Midbrain (tissue), 1 donor: ENCODE measurements at places on chromosomes 2 and 18.
A peak's percentile ranks its signal among the peaks of the same experiment; 100 is the strongest.

DNA sequence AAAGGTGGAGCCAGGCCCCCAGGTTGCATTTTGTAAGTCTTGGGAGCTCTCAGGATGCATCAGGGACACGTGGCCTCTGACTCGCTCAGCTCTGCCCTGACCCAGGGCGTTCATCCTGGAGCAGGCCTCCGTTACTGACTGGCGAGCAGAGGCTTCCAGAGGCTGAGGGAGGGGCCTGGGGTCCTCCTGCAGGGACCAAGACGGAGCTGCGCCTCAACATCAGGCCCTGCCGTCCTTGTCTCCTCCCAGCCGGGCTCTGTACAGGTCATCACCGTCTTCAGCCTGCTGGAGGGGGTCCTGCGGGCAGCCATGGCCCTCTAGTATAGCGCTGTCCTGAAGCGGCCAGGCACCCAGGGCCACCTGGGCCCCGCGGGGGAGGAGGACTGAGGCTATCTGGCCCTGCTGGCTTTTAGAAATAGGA is 10.2 kb upstream of the ALPP start:
- DNase-seq, result no peak

DNA sequence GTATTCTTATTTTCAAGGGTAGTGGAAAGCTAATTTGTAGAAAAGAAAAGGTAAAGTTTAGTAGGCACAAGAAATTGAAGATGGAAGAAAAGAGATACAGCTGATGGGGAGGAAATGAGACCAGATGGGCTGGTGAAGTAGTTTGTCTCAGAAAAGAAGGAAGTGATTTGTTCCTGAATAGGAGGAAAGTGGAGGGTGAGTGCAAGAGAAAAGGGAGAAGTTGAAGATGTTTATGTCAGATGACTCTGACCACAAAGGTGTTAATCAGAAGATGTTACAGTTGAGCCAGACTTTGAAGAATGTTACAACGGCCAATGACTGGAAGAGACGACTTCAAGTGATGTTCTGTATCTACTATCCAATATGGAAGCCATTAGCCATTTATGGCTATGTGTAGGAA is 21.2 kb downstream of the ZSCAN30 start:
- no peak for DNase-seq

DNA sequence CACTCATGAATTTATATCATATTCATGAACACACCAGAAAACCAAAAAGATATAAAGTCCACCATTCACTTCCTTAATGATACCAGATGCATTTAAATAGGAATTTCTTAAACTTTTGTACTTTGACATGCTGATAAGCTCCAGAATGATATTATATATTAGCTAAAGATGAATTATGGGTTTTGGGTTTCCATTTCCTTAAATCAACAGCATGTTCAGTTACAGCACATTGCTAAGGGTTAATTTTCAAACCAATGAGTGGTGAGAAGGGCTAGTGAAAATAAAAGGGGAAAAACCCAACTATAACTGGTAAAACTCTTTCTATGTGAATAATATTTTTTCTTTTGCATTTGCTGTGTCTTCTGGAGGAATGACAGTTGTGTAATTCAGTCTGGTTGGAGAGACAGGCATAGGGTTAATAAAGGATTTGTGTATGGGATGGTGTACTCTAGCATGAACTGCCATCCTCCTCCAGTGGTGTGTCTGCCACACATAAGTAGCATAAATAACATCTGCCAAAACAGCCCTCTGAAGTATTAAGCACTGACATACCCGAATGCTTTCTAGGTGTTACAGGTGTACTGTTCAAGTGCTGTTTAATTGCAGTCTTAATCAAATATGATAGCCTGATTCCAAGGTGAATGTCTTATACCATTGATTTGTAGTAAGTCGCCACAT is 19.3 kb upstream of the CPS1 start:
- DNase-seq, result no peak

DNA sequence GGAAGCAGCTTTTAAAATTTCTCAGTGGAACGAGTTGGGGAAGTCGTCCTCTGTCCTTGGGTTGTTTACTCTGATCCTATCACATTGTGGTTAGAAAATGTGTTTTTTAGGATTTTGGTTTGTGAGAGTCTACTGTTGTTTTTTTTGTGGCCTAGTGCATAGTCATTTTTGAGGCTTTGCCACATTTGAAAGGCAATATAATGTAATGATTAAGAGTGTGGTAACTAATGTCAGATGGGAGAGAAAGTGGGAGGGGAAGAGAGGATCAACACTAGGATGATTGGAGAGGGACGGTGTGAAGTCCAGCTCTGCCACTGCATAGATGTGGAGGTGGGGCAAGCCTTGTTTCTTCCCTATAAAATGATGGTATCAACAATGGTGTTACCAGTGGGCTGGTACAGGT is 8.5 kb downstream of the SP140L start:
- no peak for DNase-seq

GRCh38 chr18:10893196-10893595 is 256.2 kb downstream of the PIEZO2 start:
- no peak for DNase-seq

DNA sequence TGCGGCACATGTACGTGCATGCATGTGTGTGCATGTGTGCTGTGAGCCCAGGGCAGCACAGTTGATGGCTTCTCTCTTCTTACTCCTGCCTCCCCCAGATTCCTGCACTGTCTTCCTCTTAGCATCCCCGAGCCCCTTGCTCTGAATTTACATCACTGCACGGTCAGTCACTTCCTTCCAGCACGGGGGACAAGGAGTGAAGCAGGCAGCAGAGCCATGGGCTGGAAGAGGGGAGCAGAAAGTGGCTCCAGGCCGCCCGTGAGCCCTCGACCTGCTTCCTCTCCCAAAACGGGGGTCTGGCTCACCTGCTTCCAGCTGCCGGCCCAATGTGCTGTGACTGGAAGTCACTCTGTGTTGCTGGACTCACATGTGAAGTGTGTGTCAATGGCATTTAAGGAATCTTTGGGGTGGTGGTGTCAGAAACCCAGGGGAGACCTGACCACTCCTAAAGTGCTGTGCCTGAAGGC is 106.1 kb downstream of the FAM210A start:
- no peak for DNase-seq

DNA sequence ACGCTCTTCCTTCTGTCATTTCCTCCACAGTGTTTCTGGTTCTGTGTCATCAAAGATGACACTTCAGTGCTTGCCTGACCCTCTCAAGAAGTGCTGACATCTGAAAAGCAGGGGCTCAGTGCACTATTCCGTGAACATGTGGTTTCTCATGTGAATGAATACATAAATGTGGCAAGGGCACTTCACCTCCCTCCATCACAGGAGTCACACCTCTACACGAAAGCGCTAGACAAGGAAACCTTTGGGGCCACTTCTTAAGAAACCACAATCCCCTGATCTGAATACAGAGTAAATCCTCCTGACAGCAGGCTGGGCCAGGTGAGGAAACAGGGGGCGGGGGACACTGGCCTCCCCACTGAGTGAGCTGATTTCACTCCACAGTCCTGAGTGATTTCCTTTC is 145.8 kb upstream of the ACAA2 start:
- DNase-seq, result no peak

DNA sequence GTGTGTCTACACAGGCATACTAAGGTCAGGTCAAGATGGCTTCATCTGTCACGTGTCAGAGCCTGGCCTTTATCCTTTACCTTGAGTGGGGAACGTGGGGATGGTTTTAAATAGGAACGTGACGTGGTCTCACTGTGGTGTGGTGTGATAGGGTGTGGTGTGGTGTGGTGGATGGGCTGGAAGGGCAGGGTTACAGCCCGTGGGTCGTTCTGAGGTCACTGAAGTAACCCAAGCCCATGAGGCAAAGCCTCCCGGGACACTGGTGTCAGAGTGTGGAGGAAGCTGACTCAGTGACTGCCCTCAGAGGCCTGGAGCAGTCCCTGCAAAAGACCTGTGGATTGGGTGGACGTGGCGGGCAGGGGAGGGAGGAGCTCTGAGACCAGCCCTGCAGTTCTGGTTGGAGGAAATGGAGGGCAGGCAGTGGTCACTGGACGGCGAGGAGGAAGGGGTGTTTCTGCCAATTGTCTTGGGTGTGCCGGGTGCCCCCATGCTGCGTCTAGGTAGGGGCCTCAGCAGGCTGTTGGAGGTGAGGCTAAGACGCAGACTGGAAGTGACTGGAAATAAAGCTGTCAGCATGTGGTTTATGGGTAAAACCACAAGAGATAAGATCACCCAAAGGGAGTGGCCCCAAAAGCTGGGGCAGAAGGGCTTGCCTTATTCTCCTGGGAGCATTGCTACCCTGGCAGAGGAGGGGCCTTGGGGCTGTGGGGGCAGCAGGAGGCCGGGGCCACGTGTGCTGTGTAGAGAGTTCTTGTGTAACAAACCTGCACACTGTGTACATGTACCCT is 84.8 kb downstream of the SH3RF3 start:
- no peak for DNase-seq

GRCh38 chr2:3422161-3422779 is 42.8 kb downstream of the TRAPPC12 start:
- no peak for DNase-seq

DNA sequence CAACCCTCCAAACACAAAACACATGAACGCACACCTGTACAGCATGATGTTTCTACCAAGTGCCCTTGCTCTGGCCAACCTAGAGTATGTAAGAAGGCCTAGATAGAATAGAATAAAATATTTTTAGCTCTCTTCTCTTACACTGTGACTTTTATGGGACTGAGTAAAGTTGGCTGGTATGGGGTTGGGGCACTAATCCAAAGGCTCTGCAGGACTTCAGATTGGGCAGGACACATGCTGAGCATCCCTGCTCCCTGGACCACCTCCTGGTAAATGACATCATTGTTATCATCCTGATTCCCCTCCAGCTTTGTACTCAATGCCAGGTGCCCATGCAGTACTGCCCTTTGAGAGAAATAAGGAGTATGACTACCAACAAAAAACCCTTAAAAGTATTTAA is 322.2 kb downstream of the SLC8A1 start:
- no peak for DNase-seq

DNA sequence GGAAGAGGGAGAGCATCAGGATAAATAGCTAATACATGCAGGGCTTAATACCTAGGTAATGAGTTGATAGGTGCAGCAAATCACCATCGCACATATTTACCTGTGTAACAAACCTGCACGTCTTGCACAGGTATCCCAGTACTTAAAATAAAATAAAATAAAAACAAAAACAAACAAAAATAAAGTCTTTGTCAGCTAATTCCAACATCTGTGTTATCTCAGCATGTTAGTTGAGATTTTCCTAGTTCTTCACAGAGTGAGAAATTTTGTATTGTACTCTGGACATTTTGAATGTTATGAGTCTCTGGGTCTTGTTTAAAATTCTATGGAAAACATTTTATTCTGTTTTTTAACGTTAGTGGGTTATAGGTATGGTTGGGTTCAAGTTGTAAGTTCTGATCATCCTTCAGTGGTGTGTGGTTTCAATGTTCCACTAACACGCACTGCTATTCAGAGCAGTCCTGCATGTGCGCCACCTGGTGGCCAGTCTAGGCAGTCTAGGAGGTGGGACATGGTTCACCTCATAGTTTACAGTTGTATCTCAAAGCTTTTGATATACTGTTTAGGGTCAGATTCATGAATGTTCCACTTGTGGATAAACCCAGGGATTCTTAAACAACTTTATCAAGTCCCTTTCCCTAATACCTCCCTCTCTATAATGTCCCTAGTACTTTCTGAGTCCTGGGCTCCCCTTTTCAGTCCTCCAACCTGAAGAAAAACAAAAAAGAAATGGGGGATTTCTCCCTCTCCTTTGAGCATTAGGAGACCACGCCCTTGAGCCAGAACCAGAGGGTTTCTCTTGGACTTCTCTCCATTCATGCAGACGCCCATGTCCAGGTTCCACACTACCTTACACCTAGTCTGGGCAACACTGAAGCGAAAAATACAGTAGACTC is 213.4 kb upstream of the GATA6 start:
- DNase-seq, result peak; percentile 54

- DNase-seq, result no peak
These were observed 91.5 kb upstream of the PARD3B start for GRCh38 chr2:204453730-204454167.

GRCh38 chr2:71614976-71615766 is 161.8 kb downstream of the DYSF start:
- peak; percentile 76 for DNase-seq

- DNase-seq, result no peak
These were observed 56.7 kb downstream of the DIS3L2 start for GRCh38 chr2:232018181-232018580.

- no peak for DNase-seq
These were observed at the start of gene HDAC4 for GRCh38 chr2:239400596-239401066. Gene HDAC4 (minus strand): TSS chr2:239401020. CDS start chr2:239352699, 48,321 bp downstream.

DNA sequence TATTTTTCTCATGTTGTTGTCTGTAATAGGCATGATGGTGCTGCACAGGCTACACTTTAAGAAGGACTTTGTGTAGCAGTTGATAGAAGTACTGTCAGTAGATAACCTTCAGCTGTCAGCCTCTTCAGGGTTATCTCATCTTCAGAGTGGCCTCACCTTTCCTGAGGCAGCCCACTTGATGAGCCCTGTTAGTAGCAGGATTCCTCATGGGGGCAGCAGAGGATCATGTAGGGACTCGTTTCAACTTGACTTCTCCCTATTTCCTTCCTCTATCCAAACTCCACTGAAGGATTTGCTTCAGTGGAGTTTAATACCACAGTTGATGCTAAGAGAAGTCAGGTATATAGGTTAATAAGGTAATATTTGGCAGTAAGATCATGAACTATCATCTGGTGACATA is 530.3 kb upstream of the FSIP2 start:
- peak; percentile 2 for DNase-seq

DNA sequence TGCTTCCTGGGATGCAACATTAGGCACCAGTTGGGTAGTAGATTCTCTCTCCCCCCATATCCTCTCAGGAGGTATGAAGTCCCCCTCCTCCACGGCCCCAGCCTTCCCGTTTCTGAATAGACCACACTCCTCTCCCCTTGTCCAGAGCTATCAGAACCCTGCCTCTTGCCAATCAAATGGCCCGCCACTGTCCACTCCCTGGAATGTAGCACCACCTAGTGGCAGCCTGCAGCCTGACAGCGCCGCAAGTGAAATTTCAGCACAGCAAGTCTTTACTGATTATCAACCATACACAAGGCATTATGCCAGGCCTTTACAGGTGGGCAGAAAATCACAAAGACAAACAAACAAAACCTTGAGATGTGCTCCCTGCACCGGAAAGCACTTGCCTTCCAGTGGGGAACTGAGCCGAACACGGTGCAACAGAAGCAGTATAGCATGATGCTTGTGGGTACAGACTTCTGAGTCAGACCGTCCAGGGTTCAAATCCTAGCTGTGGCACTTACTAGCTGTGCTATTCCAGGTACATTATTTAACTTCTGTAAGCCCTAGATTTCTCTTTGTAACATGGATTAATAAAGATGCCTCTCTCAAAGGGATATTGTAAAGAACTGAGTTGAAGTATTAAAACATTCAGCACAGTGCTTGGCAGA is 174.0 kb downstream of the SMAD2 start:
- DNase-seq, result peak; percentile 64

DNA sequence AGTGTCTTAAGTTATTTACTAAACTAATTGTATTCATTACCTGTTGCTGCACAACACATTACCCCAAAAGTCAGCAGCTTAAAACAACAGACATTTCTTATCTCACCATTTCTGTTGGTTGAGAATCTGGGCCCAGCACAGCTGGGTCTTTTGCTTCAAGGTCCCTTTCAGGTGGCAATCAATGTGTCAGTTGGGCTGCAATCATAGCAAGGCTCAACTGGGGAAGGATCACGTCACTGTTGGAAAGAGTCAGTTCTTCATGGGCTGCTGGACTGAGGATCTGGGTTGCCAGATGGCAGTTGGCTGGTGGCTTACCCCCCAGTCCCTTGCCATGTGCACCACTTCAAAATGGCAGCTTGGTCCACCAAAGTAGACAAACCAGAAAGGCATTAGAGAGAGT is 261.2 kb downstream of the SUCLG1 start:
- no peak for DNase-seq
